T-helper 2 cell treated with Interferon-gamma antibody and Interleukin-4, amounts not matched to agents 5 μg/mL and 100 μg/mL, for 36 hours (primary cell): ENCODE measurements at places on chromosomes 6 and 20.

DNA sequence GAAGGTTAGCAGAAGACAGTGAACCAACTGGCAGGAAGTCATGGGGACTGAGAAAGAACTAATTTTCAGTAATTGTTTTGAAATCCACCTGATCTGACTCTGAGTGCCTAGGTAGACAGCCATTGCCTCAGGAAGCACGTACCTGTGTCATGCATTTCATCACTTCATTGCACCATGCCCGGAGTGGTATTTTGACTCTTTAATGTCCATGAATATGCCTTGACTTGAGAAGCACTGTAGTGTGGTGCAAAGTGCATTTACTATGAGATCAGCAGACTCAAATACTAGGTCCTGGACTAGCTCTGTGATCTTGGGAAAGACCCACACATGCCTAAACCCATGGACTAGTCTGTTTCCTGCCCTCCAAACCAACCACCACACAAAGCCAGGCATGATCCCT, 370.9 kb upstream of the MARCKS start:
- DNase-seq = no peak

- DNase-seq = no peak
Measured at GRCh38 chr6:160221423-160221822, 37.2 kb downstream of the SLC22A2 start.

DNA sequence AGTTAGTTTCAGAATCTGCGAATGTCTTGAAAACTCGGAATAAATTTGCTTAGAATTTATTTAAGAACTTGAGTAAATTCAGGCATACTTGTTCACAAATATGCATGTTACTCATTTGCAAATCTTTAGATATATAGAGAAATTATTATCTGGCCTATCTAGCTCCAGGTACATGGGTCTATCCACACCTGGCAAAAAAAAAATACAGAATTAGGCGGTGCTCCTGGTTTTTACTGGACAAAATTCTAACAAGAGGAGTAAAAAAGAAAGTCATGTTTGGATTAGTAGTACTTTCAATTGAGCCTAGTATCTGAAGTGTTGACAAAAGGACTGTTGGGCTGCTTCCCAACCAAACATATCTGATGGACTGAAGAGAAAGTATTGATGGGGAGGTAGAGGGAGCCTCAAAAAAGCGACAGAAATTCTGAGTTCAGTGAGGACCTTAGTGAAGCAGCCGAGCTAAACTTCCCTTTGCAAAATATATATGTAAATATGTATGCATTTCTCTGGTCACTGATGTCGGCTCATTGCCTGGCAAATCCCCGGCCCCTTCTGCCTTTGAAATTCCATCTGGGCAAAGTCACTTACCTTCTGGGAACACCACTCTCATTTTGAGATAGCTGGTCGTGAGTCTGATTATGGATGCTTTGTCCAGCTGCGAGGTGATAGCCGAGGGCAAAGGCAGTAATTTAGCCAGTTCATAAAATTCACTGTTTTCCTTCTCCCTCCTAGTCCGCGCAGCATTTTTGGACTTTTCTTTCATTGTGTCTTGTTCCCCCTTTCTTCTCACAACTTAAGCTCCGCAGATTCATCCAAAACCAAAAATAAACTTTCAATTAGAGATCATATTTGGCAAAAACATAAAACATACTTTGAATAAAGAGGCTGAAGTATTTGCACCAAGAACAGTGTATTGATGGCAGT, 1.8 kb downstream of the SIM1 start:
- DNase-seq = no peak

DNA sequence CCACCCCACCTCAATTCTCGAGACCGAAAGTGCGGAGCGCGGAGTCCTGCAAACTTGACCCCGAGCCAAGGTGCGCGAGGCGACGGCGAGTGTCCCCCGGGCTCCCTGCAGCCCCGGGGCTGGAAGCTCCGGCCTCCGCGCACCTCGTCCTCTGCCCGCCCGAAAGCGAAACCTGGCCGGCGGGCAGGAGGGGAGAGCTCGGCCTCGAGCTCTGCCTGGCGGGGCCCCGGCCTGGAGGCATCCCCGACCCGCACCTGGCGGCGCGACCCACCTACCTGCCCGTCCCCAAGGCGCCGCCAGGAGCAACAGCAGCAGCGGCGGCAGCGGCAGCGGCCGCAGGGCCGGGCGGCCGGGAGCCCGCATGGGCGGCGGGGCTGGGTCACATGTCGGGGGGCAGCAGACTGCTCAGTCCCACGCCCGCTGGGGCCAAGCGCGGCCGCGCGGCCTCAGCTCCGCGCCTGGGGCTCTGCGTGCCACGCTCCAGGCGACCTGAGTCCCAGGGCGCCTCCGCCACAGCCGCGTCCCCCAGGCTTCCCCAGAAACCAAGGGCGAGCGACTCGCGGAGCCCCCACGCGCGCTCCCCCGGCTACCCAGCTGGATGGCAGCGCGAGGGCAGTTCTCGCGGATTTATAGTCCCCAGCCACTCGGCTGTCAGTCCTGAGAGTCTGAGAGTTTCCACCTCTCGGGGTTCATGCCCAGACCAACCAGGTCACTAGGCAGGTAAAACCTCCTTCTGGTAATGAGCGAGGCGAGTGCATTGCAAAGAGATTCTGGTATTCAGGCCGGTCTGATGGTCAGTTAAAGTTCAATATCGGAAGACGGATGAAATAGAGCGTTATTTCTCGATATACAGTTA, at the start of gene IL20RA:
Gene IL20RA (minus strand): TSS at position 600 of the 856 bp plus-strand sequence. CDS start 237 bp downstream, at position 363.
- DNase-seq = no peak

- DNase-seq = no peak
Measured at GRCh38 chr6:28871335-28872156, 52.2 kb downstream of the TRIM27 start.
